NCI-H2171 treated with DMSO at 0.1 percent for 48 hours (cell line): ENCODE measurements at places on chromosomes 4 and X.

DNA sequence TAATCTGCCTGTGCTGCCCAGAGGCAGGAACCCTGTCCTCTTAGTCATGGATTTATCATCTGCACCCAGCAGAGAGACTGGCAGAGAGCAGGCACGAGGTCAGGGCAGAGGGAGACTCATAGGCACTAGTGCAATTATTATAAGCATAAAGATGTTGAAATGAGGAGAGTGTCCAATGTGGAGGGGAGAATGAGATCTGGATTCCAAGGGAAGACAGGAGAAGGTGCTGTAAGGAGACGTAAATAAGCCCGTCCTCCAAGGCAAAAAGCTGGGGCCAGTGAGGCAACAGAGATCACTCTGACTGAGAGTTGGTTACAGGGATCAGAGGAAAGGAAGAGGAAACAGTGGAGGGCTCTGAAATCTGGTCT is 406.2 kb downstream of the MAPK10 start:
- no peak for DNase-seq

GRCh38 chrX:38431525-38431924 is 79.1 kb downstream of the OTC start:
- DNase-seq = no peak

DNA sequence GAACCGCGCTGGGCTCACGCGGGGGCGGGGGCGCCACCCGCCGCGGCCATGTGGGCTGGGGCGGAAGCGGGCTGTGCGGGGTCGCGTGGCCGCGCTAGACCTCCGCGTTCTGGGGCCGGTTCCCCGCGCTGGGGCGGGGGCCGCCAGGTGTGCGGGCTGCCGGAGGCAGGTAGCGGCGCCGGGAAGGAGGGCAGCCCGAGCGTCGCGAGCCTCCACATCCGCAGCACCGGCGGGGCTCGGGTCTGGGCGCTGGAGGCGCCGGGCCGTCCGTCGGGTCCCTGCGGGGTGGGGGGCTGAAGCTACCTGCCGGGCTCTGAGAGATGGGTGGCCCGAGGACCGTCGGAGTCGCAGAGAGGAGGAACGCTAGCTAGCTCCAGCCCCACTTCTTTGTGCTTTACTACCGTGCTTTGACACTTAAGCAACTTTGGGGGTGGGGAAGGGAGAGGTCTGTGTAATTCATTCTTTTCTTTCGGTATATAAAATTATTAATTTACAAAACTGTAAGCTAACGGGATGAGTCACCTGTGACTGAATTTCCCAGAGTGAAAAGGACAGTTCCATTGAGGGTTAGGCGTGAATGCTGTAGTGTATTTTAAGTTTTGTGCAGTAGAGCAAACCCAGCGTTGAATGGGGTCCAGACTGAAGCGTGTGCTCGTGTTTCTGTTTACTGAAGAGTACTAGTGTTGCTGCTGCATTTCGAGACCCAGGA is 689 bp downstream of the METAP1 start:
- DNase-seq = peak; percentile 6

- DNase-seq = peak; percentile 2
Observed at GRCh38 chrX:16946971-16947562, 609 bp downstream of the REPS2 start.

GRCh38 chrX:131792789-131793462 is 230.2 kb upstream of the STK26 start:
- no peak for DNase-seq

GRCh38 chrX:134936542-134936941 is 54.2 kb upstream of the SMIM10 start:
- DNase-seq = no peak

GRCh38 chrX:12497832-12498591 is 293.2 kb upstream of the PRPS2 start:
- DNase-seq = no peak

- DNase-seq = no peak
Observed at GRCh38 chr4:54784161-54784671, 126.5 kb downstream of the KIT start.

GRCh38 chrX:23797371-23798128 is 14.6 kb downstream of the SAT1 start:
- no peak for DNase-seq

DNA sequence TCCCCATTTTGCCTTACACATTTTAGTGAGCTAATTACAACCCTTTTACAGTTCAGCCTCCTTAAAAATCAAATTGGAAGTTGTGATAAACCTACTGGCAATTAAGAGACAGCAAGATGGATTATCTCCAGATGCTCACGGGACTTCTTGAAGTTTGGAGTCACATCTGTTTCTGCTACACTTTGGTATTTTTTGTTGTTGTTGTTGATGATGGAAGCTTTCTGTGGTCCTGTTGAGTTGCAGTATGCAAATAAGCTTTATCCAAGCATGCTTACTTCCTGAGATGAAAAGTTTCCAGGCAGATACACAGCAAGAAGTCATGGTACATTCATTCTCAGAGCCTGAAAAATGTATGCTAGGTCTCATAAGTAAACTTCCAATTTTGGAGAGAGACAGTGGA is 670.0 kb upstream of the AMOT start:
- DNase-seq = no peak

- no peak for DNase-seq
Observed at GRCh38 chr4:8039853-8040252, 100.2 kb upstream of the AFAP1 start.

GRCh38 chrX:52262195-52262546 is 77.5 kb downstream of the MAGED4 start:
- DNase-seq = no peak

DNA sequence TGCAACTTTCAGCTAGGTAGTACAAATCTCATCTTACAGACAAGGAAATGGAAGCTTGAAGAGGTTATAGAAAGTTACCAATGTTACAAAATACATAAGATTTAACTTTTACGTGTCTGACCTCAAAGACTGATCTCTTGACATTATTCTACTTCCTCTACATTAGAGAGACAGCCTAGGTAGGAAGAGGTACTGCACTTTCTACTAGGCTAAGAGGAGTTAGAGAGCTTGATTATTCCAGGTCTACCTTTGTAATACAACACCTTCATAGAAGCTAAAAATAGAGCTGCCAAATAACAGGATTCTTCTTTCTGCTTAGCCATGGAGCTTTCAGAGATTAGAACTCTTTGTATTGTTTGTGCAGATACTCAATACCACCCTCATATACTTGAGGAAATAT is 147.6 kb upstream of the NPY2R start:
- DNase-seq = no peak

DNA sequence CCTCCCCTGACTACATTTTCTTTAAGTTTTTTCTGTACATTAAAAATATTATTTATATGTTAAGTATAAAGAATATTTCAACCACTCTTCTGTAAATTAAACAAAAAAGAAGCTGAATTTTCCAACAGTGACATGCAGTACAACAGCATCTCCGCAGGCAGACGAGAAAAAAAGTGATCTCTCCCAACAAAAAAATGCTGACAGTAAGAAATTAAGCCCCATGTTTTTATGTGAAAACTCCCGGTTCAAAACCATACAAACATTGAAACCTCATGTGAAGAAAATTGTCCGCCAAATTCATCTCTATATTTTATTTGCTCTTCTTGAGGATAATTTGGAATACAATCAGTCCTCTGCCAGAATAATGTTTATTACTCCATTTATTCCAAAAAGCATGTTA is 20.1 kb upstream of the CD99 start:
- DNase-seq = no peak

- no peak for DNase-seq
Observed at GRCh38 chr4:89026542-89026941, 30.4 kb downstream of the FAM13A start.

DNA sequence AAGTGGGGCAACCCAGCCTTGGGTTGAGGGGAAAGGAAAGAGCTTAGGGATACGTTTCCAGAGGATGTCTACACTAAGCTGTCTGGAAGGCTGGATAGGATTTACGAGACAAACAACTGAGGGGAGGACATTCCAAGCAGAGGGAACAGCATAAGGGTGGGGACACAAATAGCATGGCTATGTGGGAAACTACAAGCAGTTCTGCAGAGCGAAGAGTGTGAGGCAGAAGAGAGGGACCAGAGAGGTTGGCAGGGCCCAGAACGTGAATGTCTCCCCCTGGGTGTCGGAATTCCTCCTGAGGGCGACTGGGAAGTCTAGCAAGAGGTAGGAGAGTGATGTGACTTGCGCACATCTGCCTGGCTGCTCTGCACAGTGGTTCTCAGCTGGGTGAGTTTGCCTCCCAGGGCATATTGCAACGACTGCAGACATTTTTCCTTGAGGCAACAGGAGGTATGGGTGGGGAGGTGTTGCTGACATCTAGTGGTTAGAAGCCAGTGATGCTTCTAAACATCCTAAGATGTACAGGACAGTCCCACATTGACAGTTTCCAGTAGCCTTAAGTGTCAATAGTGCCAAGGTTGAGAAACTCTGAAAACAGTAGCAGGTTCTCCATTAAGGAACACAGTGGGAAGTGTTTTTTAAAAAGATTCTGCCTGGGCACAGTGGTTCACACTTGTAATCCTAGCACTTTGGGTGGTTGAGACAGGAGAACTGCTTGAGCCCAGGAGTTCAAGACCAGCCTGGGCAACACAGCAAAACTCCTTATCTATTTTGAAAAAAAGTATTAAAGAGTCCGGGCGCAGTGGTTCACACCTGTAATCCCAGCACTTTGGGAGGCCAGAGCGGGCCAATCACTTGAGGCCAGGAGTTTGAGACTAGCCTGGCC is 9.2 kb downstream of the NDUFA1 start:
- DNase-seq = peak; percentile 48

- DNase-seq = no peak
Observed at GRCh38 chr4:155684892-155685541, 18.4 kb downstream of the GUCY1A1 start.

DNA sequence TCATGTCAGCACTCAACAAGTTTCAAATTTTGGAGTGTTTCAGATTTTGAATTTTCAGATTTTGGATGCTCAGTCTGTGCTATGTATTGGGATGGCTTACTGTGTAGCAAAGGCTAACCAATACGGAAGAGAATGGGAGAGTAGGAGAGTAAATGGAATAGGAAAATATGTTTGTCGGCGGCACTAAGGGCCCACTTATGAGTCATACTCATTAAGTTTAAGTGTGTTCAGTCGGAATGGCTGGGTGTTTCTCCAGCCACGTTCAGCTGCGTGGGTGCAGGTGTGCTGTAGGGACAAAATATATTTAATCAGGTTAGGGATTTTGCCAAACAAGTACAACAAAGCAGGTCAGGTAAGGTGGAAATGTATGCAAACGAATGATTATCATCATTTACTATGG is 13.6 kb downstream of the FTHL17 start:
- DNase-seq = no peak

GRCh38 chrX:118688935-118689334 is 38.5 kb upstream of the IL13RA1 start:
- DNase-seq = no peak
